Kidney (tissue), 22 donors: ENCODE measurements at places on chromosomes 6 and 20. TPM values are rescaled to one million over a fixed set of nuclear protein-coding genes. Genes with fewer than 3 reads are reported as not detected.
A peak's percentile ranks its signal among the peaks of the same experiment; 100 is the strongest.

- H3K4me3 ChIP-seq: no peak overlapping the region
- no peaks in the 10 kb centered on the region for H3K27me3 ChIP-seq
- DNase-seq: no peak
Measured at GRCh38 chr6:106165885-106166485, 79.8 kb downstream of the PRDM1 start.

- H3K4me1 ChIP-seq: no peaks in the 10 kb centered on the region
- H3K4me3 ChIP-seq: no peak overlapping the region
- DNase-seq: no peak
- H3K36me3 ChIP-seq: no peaks in the 10 kb centered on the region
- H3K27ac ChIP-seq: no peak overlapping the region
- H3K27me3 ChIP-seq: no peaks in the 10 kb centered on the region
Measured at GRCh38 chr6:154277629-154278017, 79.0 kb downstream of the IPCEF1 start.

- no peak overlapping the region for H3K27ac ChIP-seq
- no peaks in the 10 kb centered on the region for H3K27me3 ChIP-seq
- H3K4me1 ChIP-seq: peaks cover 27% of the 10 kb centered on the region
Measured at GRCh38 chr6:44230034-44230675, 6.8 kb downstream of the SLC29A1 start.

DNA sequence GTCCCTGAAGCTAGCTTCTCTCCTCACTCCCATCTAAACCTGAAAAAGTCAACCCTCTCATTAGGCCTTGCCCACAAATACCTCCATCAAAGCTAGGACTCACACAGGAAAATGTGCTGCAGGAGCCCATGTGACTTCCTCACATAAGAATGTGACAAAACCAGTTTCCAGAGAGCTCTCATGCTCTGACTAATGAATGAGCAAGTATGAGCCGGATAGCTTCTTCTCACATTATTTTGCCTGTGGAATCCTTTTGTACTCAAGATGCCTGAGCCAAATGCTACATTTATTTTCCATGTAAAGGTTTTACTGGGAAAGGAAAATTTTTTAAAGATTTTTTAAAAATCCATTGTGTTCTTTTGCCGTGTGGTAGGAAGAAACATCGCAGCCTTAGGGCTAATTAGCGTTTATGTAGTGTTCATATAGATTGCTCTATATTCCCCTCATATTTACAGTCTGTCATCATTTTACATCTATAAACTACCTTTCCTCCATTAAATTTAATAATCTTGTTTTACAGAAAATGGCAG lies 68.6 kb upstream of the CCN6 start:
- H3K27ac ChIP-seq: peak overlapping the region; percentile 13
- no peaks in the 10 kb centered on the region for H3K27me3 ChIP-seq
- DNase-seq: no peak
- no peak overlapping the region for H3K4me3 ChIP-seq

TMEM170B gene
- total RNA-seq: 3.7 TPM

GRCh38 chr20:36974660-36975059 lies 23.2 kb upstream of the SAMHD1 start:
- H3K27ac ChIP-seq: no peak overlapping the region
- peak; percentile 13 for DNase-seq
- H3K27me3 ChIP-seq: no peaks in the 10 kb centered on the region
- H3K4me3 ChIP-seq: no peak overlapping the region

JAG1 gene
- 132 TPM for total RNA-seq

CFAP61 gene
- total RNA-seq: 2.6 TPM

POU5F1 gene
- 19.9 TPM for total RNA-seq

XKR7 gene
- total RNA-seq: 0.06 TPM

DNA sequence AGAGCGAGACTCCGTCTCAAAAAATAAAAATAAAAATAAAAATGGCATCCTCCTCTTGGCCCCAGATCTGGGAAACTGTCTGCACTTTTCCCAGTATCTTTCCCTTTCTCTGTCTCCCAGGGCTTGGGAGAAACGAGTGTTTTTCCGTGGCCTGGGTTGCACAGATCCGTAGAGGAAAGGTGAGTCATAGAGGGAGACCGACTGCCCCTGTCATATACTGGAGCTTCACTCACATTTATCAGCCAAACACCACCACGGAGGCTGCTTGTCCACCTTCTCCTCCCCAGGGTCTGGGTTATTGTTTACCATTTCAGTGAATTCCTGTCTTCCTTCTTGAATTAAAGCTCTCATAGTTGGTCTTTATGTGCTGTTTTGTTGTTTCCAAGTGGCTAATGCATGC lies 31.9 kb upstream of the EIF2S2 start:
- no peaks in the 10 kb centered on the region for H3K4me1 ChIP-seq
- no peak overlapping the region for H3K27ac ChIP-seq
- H3K27me3 ChIP-seq: no peaks in the 10 kb centered on the region
- no peaks in the 10 kb centered on the region for H3K36me3 ChIP-seq
